ENCODE measurements at places on chromosomes 3 and 15.
A peak's percentile ranks its signal among the peaks of the same experiment; 100 is the strongest.

- no peak for DNase-seq
Observed at GRCh38 chr3:100169201-100169920, 55.1 kb upstream of the FILIP1L start.

GRCh38 chr3:139577909-139578308 lies 38.4 kb upstream of the RBP1 start:
- DNase-seq: no peak

GRCh38 chr3:189689625-189690024 lies 58.4 kb downstream of the TP63 start:
- DNase-seq: no peak

- DNase-seq: no peak
Observed at GRCh38 chr15:42408178-42408577, 48.9 kb downstream of the CAPN3 start.

DNA sequence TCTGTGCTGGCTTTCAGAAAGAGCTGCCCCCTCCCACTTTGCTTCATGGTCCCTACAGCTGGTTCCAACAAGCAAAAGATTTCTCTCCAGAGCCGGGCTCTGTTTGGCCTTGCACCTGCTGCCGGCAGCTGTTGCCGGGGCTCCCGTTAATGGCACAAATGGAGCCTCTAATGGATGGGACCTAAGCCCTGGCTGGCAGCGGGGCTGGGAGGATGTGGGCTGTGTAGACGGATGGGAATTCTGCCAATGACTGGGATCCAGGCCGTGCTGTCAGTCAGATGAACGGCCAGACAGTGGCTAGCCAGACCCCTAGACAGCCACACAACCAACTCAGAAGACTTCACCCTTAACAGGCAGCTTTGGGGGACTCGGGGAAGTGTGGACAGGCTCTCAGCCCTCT lies 88.0 kb downstream of the RPLP1 start:
- no peak for DNase-seq

DNA sequence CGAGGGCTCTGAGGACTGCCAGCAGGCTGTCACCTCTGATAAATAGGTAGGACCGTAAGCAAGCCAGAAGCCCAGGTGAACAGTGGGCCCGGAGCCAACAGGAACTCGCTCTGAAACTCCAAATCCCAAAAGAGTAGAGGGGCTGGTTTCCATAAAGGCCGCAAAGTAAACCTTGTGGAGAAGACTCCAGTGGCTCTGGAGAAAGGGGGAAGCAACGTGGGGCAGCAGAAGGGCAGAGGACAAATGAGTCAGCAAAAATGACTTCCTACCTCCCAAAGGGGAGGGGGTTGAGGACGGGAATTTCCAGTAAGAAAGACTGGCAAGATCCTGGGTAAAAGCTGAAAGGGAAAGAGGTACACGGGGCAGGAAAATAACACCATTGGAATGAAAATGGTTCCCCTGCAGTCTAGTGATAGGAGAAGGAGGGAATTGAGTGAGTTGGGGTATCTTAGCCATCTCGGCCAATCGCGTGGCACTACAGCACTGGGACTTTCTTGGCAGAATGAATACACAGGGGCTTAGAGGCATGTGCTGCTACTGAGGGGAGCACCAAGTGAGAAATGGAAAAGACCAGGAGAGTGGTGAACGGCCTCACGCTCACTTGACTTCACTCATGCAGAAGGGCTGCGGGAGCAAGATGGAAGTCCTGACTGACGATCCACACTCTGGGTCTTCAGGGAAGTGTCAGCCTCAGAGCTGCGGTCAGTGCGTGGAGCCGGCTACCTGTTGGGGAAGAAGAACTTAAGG lies 33.2 kb downstream of the BMF start:
- DNase-seq: no peak

GRCh38 chr3:146496726-146497125 lies 27.4 kb upstream of the PLSCR2 start:
- no peak for DNase-seq

- no peak for DNase-seq
Observed at GRCh38 chr3:148147903-148148302, 549.8 kb upstream of the AGTR1 start.

DNA sequence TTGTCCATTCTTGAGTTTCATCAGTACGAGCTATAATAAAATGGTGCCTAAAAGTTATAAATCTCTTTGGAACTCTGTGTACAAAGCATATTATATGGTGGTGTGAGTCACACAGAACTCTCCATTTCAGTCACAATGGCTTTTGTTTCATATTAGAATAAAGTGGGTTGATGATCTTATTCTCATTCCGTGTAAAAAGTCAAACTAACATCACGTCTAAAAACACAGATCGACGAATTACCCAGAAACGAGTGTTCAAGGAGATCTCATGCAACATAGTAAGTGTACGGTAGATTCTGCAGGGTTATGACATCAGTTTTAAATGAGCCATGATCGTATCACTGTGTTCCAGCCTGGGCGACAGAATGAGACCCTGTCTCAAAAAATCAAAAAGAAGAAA lies 122.4 kb downstream of the FOXP1 start:
- DNase-seq: no peak

- DNase-seq: no peak
Observed at GRCh38 chr3:171783626-171784025, 26.7 kb downstream of the PLD1 start.

GRCh38 chr3:136658946-136659682 lies 93.1 kb downstream of the STAG1 start:
- no peak for DNase-seq

GRCh38 chr3:13575459-13576061 lies 26.6 kb downstream of the FBLN2 start:
- no peak for DNase-seq

GRCh38 chr3:46506526-46506925 lies 8.8 kb downstream of the RTP3 start:
- no peak for DNase-seq

DNA sequence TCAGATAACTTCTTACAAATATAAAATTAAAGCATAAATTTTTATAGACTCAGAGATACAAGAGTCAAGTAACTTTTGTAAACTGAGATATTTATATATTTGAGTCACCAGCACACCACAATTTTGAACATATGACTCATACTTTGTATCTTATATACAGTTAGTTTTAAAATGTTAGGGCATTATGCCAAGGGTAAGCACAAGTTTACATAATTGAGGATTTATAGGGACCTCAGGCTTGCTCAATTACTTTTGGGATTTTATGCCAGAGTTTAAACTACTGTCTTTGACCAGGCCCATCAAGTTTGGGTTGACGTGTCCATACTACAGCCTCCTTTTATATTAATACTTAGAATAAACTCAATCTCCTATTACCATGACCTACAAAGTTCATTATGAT lies 7.4 kb upstream of the FGF7 start:
- DNase-seq: no peak

DNA sequence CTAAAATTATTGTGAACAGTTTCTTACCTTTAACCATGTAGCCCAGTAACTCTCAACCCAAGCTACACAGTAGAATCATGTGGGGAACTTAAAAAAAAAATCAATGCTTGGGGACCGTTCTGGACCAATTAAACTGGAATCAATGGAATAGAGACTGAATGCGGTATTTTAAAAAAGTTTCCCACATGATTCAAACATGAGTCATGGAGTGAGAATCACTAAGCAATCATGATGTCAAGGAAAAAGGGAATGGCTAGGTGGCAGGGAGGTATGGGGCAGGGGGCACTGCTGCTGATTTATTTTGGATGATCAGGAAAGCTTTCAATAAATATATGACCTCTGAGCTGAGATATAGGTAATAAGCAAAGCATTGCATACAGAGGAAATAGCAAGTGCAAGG lies 250.5 kb upstream of the RORA start:
- DNase-seq: no peak

- no peak for DNase-seq
Observed at GRCh38 chr15:88874275-88874674, 21.1 kb downstream of the HAPLN3 start.

DNA sequence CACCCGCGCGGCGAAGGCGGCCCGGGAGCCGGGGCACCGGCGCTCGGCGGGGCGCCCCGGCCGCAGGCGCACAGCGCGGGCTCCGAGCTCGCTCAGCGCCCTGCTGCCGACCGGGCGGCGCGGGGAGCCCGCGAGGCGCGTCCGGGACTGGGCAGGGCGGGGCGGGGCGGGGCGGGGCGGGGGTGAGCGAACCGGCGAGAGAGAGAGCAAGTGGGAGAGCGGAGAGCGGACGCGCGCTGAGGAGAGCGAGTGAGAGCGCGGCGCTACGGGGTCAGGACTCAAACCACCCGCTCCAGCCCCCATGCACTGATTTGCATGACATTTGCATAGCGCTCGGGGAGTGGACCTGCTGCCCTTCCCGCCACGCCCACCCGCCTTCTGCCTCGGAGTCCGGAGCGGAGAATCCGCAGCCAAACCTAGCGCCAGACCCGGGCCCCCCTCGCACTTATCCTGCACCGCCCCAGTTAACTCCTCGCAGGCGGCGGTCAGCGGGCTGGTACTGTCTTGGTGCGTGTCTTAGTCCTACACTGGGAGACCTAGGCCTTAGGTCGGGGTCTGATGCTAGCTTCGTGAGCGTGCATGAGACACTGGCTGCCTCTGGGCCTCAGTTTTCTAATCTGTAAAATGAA lies at the start of gene MYLK:
Gene MYLK (minus strand): TSS at position 130 of the 629 bp plus-strand sequence. CDS start 90,491 bp downstream, outside the sequence.
- peak; percentile 63 for DNase-seq

DNA sequence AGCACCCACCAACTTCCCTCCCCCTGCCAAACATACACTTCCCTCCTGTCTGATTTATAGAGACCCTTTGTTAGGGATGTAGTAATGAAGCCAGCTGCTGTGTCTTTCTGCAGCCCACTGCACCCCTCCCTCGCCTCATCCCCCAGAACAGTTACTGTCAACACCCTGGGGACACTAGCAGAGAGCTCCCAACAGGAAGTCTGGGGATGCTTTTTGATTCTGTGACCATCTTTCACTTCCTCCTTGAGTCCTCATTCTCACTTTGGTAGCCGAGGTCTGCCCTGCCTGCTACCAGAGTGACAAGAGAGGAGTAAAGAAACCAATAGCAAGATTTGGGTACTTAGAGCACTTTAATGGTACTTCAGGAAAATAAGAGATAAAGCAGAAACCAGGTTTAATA lies 201.6 kb downstream of the SATB1 start:
- DNase-seq: no peak

DNA sequence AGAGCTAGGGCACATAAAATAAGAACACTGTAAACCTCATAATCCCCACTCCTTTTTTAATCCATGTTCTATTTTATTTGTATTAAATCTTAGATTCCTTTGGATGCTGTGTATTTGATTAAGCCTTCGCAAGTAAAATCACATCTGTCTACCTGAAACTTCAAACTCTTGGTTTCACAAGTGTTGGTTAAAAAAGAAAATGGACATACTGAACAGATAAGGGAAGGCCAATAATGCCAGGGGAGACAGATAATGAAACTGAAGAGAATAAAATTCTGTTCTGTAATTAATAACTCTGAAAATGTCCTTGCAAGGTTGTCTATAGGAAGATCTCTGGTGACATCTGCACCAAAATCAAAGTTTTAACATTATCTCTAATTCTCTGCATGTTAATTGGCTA lies 114.2 kb downstream of the ULK4 start:
- DNase-seq: no peak

- DNase-seq: no peak
Observed at GRCh38 chr15:96046620-96047240, 283.8 kb upstream of the NR2F2 start.

GRCh38 chr15:68518046-68518445 lies 60.7 kb upstream of the CORO2B start:
- DNase-seq: no peak

DNA sequence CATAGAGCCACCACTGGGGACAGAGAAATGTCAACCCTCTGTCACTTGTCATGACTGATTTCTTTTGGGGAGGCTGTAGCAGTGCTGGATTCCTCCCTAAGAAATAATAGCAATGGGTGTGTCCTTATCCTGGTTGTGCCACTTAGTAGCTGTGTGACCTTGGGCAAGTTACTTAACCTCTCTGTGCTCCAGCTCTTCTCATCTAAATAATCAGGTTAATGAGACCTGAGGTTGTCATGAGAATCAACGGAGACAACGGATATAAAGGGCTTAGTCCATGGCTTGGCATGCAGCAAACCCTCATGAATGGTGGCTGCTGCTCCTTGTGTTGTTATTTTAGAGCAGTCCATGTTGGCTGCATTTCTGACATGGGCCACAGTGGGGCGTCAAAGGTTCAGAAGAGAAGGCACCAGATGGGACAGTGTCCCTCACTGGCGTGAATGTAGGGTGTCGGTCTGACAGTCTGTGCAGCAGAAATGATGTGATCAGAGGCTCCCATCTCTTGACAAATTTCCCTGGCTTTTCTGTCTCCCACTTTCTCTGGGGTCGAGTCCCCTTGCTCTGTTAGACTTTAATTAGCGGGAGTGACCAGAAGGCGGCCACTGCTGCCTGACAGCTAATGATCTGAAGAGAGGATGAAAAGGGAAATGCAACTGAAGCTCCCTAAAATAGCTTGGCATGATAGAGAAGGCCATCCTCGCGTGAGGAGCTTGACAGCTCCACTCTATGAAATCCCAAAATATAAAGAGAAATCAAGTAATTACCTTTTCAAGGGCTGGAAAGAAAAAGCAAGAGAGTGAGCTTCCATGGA lies 209.4 kb downstream of the CADPS start:
- peak; percentile 56 for DNase-seq

- peak; percentile 25 for DNase-seq
Observed at GRCh38 chr15:34335176-34336032, 2.2 kb downstream of the SLC12A6 start.

DNA sequence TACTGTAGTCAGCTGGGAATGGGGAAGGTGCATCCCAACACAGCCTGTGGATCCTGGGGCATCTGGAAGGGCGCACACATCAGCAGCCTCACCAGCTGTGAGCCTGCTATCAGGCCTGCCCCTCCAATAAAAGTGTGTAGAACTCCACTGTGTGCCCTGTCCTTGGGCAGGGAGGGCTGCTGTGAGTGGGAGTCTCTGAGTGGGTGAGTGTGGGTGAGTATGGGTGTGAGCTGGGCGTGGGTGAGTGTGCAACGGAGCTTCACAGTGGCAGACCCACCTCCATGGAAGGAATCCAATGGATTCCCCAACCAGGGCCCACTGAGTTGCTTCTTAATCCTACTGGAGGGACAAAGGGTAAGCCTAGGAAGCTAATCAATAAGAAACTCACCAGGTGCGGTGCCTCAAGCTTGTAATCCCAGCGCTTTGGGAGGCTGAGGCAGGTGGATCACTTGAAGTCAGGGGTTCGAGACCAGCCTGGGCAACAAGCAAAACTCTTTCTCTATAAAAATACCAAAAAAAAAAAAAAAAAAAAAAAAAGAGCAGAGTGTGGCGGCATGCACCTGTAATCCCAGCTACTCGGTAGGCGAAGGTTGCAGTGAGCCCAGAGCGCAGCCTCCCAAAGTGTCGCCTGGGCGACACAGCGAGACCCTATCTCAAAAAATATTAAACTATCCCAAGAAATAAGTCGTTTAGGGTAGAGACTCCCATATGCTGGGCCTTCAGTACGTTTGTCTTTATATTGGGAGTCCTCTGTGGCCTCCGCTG lies 555 bp upstream of the RCCD1 start:
- DNase-seq: no peak

- DNase-seq: no peak
Observed at GRCh38 chr15:39094116-39094515, 486.8 kb upstream of the THBS1 start.

DNA sequence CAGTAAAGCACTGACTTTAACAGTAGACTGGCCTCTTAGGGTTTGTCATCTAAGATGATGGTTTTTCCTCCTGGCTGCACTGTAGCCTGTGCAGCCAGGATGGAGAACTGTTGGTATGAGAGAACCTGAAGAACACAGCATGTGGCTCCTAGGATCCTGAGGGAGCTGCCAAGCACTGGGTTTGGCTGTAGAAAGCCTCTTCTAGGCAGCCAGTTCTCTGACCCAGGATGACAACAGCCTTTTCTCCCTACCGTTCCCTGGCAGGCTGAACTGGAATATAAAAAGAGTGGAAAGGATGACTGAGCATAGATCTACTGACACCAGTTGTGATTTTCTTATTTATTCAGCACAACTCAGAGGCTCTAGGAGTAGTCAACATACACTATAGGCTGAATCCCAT lies 34.3 kb upstream of the MANF start:
- DNase-seq: no peak
